Activated naive CD4-positive, alpha-beta T cell treated with anti-CD3 and anti-CD28 coated beads, Interleukin-2, amount 50 U/mL, for 72 hours (primary cell): ENCODE measurements at places on chromosomes 4 and X. TPM values are rescaled to one million over a fixed set of nuclear protein-coding genes. Genes with fewer than 3 reads are reported as not detected.

- DNase-seq: peak; percentile 62
These were observed 12.4 kb upstream of the NFXL1 start for GRCh38 chr4:47926667-47927258.

GRCh38 chr4:106314960-106315359 is 1.0 kb downstream of the TBCK start:
- no peak for DNase-seq

- DNase-seq: no peak
These were observed 18.7 kb upstream of the WDR1 start for GRCh38 chr4:10135260-10135659.

MAGEA9B gene
- total RNA-seq: not detected

- DNase-seq: no peak
These were observed at the start of gene DCHS2 for GRCh38 chr4:154491341-154492271. DCHS2 (minus strand) TSS chr4:154491799; CDS start chr4:154491355, 444 bp downstream.

PPID gene
- 68.4 TPM for total RNA-seq

GRCh38 chrX:6132970-6133369 is 95.7 kb downstream of the NLGN4X start:
- no peak for DNase-seq

NPY5R gene
- not detected for total RNA-seq

GRCh38 chr4:60923075-60923474 is 277.1 kb upstream of the ADGRL3 start:
- no peak for DNase-seq

GPR143 gene
- not detected for total RNA-seq

FAAH2 gene
- total RNA-seq: 1.5 TPM

F11 gene
- not detected for total RNA-seq

GIMD1 gene
- not detected for total RNA-seq

- DNase-seq: no peak
These were observed 332.7 kb downstream of the UNC5C start for GRCh38 chr4:95215991-95216605.

ZNF630 gene
- total RNA-seq: 3.0 TPM

GRCh38 chr4:5955201-5955821 is 62.4 kb upstream of the CRMP1 start:
- no peak for DNase-seq

EDA gene
- 4.6 TPM for total RNA-seq
